NCI-H1092 treated with DMSO at 0.1 percent for 48 hours (cell line): ENCODE measurements at places on chromosomes 2 and 18.

DNA sequence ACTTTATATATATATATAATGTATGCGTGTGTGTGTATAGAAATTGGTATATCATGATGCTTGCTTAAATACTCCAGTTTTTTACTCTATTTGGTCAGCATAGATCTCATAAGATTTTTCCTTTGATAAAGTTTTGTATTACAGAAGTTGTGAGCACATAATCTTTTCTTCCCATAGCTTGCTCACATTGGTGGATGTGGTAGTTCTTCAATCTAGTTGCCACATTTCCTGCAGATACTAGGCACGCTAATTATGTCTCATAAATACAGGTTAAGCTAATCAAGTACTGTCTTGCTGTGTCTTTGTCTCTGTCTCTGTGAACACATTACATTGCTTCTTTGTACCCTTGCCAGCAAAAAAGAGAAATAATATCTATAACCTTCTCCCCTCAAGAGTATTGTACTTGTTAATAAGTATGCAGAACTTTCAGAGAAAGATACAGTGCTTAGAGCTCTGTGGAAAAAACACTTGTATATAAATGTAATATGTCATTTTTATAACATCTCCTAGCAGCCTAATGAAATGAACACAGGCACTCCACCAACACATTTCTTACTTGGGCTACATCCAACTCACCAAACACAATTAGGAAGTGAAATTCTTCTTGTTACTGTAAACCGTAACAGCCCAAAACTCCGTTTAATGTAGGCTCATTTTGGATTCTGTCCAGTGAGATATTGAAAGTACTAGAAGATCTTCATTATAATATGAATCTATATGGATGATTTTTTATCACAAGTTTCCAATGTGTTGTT, 306.7 kb upstream of the SLC8A1 start:
- no peak for DNase-seq

DNA sequence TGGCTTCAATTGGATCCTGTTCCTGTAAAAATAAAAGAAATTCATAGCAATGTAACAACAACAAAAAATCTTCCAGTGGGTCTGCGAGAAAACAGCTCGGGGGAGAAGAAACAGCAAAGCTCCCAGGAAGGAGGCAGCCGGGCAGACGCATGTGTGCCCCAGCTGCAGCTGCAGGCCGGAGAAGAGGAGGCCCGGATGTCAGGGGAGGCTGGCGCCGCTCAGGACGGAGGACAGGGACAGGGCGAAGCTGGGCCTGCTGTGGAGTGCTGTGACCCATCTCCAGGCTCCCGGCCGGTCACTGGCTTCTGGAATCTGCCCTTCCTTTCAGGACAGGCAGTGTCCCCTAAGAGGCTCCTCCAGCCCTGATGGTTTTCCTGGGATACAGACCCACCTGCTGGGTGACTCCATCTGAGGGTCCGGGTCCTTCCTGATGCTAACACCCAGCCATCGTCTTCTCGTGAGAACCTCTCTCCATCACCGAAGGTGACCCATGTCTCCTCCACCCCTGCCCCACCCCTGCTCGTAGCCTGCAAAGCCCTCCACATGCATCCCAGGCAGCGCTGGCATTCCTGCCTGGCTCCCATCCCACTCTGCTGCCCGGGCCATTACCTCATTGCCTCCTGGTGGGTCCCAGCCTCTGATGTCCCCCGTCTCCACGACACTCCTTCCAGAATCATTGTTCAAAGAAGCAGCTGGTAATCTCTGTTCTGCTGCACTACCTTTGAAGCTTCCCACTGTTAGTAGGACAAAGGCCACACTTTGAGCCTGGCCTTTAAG, 145.4 kb upstream of the TWIST2 start:
- no peak for DNase-seq

DNA sequence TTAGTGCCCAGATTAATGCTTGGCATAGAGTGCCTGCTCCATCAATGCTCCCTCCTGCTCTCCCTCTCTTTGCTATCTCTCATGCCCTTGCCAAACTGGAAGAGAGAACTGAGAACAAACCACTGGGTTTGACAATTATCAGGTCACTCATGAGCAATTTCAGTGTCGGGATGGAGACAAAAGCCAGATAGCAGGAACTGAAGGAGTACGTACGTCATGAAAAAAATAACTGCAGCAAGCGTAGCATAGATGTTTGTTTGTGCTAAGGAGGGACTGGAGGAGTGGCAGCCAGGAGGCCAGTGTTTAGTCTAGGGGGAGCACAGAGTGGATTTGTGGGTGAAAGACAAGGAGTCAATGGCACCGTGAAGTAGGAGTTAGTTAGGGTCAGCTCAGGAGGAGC, 113.3 kb downstream of the POLE4 start:
- DNase-seq = no peak

GRCh38 chr2:233470839-233471238, 95.7 kb downstream of the USP40 start:
- DNase-seq = no peak

- DNase-seq = no peak
Measured at GRCh38 chr2:6654279-6654678, 211.4 kb downstream of the CMPK2 start.

DNA sequence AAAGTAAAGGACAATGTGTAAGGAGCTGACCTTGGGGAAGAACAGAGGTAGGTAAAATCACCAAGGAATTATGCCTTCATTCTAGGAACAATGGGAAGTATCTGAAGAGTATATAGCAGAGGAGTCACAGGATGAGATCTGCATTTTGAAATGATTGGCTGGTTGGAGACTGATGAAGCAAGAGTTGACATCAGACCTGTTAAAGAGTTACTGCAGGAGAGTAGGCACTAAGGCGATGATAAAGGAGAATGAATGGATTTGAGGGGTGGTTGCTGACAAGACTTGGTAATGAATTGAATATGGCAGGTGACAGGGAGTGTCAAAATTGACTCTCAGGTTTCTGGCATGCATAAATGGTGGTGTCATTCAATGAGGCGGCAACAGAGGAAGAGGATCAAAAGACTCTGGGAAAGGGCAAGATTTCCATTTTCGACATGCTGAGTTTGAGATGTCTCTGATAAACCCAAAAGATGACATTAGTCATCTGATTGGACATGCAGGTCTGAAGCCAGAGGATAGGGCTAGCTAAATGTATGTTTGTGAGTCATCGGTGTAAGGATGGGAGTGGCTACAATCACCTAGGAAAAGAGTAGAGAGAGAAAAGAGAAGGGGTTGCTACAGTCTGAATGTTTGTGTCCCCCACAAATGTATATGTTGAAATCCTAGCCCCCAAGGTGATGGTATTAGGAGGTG, 236.5 kb downstream of the DYM start:
- no peak for DNase-seq

DNA sequence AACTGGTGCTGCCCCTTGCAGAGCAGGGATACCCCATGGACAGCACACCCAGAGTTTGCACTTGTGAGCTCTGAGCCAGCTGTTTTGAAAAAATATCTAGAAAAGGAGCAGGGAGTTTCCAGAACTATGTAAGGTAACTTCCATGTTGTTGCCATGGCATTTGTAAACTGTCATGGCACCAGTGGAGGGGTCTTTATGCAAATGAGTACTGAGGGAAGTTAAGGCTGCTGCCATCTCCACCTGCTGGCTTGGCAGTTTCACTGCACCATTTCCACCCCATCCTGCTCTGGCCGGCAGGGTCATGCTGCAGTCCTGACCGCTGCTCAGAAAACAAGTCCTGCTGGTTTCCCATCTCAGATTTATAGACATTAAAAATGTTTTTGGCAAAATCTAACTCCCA, 52.3 kb upstream of the SNTG2 start:
- DNase-seq = no peak

GRCh38 chr2:70978341-70979179, at the start of gene ANKRD53:
Gene ANKRD53 (plus strand): TSS chr2:70978630. CDS start chr2:70978646, 16 bp downstream.
- DNase-seq = peak; percentile 34

DNA sequence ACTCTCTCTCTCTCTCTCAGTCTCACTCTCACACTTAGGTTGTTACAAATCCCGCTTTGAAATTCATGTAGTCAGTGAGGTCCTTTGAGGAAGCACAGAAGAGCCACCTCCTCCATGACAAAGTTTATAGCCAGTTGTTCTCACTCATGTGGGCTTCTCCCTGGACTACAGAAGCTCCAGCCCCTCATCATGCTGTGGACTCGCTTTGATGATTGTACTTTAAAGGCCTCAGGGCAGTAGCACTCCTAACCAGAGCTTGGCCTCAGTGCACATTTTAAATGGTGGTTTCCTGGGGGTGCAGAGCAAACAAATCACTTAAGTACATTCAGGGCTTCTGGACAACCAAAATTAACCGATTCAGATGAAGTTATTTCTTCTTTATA, 115.7 kb downstream of the MTCL1 start:
- DNase-seq = no peak

DNA sequence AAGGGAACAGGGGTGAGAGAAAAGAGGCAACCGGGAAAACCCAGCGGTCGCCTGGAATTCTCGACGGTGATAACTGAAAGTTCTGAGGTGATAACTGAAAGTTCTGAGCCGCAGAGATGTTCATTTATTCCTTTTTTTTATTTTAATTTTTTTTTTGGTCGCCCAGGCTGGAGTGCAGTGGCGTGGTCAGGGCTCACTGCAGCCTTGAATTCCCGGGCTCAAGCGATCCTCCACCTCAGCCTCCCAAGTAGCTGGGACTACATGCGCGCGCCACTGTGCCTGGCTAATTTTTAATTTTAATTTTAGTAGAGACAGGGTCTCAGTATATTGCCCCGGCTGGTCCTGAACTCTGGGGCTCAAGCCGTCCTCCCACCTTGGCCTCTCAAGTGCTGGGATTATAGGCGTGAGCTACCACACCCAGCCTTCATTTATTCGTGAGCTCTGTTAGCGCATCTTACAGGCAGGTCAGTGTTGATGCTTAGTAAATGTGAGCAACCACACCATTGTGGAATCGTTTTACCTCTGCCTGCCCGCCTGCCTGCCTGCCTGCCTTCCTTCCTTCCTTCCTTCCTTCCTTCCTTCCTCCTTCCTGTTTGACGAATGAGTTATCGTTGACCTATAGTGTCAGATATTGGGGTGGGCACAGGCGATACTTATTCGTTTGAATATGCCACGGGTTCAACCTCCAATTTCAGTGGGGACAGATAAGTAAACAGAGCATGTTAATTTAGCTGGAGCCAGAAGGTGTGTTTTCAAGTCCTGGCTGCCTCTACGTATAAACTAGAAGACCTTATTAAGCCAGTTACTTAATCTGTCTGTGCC, 557 bp upstream of the E2F6 start:
- DNase-seq = no peak

- DNase-seq = no peak
Measured at GRCh38 chr18:50133526-50133925, 61.4 kb downstream of the MYO5B start.

DNA sequence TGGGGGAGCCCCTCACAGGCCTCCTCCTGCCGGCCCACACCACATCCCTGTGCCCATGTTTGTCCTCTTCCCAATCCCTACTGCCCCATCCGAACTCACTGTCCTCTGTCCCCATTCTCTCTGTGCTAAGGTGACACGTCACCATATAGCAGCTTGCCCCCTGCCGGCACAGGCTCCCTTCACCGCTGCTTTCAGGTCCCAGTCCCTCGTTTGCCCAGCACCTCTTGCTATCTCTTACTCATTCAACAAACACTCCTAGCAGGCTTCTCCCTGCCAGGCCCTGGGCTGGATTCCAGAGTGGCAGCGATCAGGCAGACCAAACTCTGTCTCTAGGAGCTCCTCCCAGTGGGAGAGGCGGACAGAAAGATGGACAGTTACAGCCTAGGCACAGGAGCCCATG, 74.3 kb downstream of the TFCP2L1 start:
- DNase-seq = no peak
